Renal cortex interstitium (tissue), 15 donors: ENCODE measurements at places on chromosomes 3 and 15.

- no peak for DNase-seq
Measured at GRCh38 chr3:140370686-140371085, 307.2 kb upstream of the TRIM42 start.

GRCh38 chr3:144361002-144361401 is 389.4 kb downstream of the DIPK2A start:
- DNase-seq = no peak

DNA sequence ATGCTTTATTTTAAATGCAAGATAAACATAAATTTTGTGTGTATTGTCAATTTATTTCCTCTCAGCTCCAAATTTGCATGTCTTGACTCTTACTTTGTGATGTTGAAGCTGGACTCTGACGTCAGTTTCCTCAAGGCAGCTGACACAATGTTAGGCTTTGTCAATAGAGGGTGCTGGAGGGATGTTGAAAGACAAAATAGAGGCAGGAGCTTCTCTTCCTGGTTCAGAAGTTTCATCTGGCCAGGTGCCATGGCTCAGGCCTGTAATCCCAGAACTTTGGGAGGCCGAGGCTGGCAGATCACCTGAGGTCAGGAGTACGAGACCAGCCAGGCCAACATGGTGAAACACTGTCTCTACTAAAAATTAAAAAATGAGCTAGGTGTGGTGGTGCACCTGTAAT is 408.6 kb downstream of the GBE1 start:
- DNase-seq = no peak

DNA sequence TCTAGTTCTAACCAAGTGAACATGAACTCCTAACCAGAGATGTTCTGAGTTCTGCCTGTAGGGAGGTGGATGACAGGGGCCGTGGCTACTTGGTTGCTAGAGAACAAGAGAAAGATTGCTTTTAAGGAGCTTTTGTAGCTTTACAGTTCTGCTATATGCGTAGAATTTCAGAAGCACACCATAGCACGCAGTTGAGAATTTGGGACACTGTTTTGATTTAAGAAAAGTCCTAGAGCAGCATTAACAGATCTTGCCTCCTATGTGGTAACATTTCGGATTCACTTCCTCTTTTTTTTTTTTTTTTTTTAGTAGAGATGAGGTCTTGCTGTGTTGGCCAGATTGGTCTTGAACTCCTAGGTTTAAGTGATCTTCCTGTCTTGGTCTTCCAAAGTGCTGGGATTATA is 181.7 kb downstream of the TCF12 start:
- DNase-seq = no peak

GRCh38 chr3:183180110-183180783 is 17.7 kb upstream of the LAMP3 start:
- DNase-seq = no peak

GRCh38 chr3:183350164-183350563 is 78.3 kb downstream of the MCF2L2 start:
- no peak for DNase-seq

DNA sequence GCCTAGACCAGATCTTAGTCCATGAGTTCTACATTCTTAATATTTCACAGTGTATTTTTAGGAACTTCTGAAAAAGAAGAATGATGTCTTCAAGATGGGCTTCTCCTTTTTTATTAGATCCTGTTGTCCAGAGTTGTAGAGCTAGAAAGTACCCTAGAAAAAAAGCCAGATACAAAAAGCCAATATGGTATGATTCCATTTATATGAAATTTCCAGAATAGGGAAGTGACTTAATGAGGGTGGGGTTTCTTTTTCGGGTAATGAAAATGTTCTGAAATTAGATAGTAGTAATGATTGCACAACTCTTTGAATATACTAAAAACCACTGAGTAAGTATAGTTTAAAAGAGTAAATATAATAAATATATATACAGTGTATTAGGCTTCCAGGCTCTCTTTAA is 116.9 kb downstream of the NFKBIZ start:
- DNase-seq = no peak

- no peak for DNase-seq
Measured at GRCh38 chr3:156978481-156978961, 152.4 kb downstream of the LEKR1 start.

GRCh38 chr3:151147299-151147698 is 55.7 kb downstream of the GPR171 start:
- no peak for DNase-seq

DNA sequence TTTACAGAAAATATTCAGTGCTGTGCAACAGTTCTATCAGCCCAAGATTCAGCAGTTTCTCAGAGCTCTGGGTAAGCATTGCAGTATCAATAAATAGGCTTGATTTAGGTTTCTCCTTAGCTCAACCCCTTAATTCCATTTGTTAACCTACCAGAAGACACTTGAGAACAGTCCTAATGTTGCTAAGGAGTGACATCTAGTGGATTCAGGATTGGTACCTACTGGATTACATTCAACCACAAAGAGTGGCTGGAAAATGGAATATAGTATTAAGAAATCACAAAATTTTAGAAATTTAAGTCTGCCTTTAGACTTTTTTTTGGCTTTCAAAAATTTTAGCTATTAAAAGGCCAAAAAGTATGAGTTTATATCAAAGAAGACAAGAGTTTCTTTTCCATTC is 34.7 kb downstream of the POLG start:
- no peak for DNase-seq

GRCh38 chr3:151051533-151051932 is 33.9 kb upstream of the MED12L start:
- no peak for DNase-seq

- no peak for DNase-seq
Measured at GRCh38 chr15:83081256-83082014, 14.4 kb upstream of the BTBD1 start.

GRCh38 chr3:132145833-132146232 is 111.0 kb upstream of the CPNE4 start:
- DNase-seq = no peak

GRCh38 chr15:69290346-69291164 is 8.2 kb upstream of the PAQR5 start:
- DNase-seq = no peak

DNA sequence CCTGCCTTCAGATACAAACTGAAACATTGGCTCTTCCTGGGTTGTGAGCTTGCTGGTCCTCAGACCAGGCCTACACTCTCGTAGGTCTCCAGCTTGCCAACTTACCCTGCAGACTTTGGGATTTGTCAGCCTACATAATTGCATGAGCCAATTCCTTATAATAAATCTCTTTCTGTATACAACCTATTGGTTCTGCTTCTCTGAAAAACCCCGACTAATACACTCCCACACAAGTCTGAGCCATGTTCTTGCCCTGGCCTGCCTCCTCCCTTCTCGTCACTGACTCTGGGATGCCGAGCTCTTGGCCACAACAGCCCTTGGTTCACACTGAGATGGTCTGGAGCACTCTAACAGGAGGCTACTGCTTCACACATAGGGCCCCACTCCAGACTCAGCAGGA is 9.5 kb downstream of the CYP19A1 start:
- no peak for DNase-seq

DNA sequence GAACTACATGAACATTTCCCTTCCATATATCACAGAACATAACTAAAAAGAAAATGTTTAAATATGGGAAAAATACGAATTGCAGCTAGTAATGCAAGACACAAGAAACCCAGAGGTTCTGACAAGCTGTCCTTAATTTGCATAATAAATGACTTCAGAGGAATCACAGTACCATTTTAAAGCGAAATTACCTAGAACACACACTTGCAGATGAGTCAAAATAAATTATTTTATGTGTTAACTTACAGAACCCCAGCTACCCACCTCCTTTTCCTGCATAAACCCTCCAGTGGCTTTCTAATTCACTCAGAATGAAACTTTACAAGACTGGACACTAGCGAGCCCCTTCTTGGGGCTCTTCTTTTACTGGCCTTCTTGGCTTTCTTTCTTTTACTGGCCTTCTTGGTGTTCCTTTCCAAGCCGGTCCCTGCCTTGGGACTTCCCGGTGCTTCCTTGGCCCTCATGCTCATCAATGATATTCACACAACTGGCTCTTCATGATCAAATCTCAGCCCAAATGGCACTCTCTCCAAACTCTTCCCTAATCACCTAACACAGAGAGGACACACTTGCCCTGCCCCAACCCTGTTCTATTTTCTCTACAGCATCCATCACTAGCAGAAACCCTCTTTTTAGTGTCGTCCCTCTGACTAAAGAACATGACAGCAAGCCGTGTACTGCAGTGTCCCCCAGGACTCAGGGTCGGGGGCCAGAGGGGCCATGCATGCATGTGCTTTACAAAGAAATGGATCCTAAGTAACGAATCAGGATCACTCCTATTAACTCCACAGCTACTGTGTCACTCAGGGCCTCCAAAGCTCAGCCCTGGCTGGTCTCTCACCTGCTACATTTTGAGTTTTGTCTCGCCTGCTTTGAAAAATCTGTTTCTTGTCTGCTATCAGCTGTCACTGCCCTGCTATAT is 4.8 kb downstream of the CHSY1 start:
- no peak for DNase-seq

DNA sequence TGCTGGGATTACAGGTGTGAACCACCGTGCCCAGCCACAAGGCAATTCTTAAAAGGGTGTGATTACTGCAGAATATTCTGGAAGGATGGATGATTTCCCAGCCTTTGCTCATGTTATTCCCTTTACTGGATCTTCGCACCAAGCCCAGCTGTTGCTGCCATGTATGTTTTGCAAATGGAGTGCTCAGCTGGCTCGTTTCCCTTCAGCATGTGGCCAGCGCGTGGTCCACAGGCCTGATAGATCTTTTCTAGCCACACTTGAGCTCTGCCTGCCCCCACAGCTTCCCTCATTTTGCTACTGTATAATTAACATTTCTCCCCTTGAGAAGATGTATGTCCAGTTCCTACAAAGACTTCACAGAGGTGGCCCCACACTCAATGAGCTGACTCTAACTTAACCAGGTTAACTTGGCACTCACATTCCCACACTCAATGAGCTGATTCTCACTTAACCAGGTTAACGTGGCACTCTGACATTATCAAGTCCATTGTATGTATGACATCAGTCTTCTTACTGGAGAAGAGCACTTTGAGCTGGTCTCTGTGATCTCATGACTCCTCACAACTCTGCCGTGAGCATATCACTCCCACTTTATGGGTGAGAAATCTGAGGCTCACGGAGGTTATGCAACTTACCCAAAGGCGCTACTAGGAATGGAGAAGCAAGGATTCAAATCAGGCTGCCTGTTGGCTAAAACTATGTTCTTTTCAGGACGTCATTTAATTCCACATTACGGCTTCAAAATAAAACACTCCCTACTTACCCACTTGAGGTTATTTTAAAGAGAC is 49.2 kb downstream of the TM4SF4 start:
- no peak for DNase-seq

DNA sequence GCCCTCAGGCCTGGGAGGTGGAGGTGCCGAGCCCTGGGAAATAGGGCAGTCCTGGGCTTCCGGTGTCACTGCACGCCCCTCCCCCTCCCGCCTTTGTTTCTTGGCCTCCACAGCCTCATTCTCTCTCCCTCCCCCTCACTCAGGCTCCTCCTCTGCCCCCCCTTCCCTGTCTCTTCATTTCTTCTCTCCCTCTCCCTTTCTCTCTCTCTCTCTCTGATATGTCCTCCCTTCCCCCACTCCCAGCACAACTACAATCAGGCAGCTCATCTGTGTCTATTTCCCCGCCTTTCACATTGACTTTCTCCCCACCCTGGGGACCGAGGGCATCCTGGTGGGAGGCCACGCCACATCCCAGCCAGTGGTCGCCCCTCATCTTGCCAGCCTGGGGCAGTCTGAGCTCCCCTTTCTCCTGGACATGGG is 40.2 kb downstream of the IDH2 start:
- no peak for DNase-seq

DNA sequence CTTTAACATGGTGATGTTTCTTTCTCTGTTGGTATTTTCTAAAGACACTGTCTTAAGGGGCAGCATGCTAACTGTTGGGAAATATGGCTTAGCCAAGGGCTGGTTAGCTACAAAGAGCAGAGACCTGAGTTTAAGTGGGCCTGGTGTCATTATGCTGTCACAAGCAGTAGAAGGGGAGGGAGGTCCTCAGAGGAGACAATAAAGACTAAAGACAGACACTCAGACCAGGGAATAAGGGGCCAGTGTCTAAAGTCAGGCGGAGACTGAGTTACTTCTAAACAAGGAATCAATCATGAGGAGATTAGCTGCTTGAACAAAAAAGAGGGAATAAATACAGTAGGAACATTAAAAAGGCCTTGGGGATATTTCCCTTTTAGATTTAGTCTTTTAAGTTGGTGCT is 142.7 kb upstream of the DPPA4 start:
- no peak for DNase-seq

- DNase-seq = no peak
Measured at GRCh38 chr15:80606511-80607071, 88.5 kb upstream of the ABHD17C start.

GRCh38 chr3:127185962-127186674 is 6.8 kb upstream of the PRR23E start:
- DNase-seq = no peak

- DNase-seq = no peak
Measured at GRCh38 chr3:127835993-127836882, 13.9 kb upstream of the MGLL start.

DNA sequence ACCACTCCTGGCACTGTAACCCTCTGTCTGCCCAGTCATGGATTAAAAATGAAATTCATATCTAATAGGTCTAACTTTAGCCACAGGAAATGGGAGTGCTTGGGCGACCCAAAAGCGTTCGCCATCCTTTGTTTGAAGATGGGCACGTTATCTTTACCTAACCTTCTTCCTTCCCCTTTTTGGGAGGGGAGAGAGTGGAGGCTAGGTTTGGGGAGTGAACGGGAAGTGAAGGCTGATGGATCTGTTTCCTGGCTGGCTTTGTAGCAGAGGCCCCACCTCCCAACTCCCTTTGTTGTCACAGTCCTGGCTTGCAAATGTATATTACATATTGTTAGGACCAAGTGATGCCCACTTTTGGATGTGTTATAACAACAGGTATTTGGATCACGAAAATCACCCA is 98.1 kb upstream of the ARHGEF3 start:
- DNase-seq = no peak

DNA sequence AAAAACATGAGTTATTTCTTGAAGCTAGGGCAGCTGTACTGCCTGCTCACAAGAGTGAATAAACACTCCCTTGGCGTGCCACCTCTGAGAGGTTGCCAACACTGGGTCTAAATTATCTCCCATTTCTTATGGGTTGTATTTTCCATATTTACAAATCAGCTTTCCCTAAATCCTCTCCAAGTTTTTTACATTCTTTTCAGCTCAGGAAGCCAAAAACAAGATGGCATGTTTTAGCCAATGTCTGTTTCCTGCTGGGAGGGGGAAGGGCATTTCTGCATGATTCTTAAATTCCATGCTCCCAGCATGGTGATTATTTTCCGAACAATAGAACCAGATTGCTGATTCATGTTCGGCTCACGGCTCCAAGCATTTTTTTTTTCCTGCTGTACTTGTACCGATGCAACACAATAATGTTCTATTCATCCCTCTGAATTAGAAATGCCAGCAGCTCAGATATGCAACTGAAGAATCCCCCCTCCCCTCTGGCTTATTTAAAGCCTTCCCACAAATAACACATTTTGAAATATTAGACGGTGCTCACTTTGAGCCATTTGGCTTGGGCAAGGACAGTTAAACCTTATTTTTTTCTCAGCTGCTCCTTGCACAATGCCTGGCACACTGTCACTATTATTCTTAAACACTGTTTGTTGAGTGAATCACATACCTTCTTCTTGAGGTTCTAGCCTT is 252.5 kb downstream of the THRB start:
- DNase-seq = no peak
